Right ventricle myocardium superior (tissue), 1 donor: ENCODE measurements at places on chromosomes 1 and 21.
A peak's percentile ranks its signal among the peaks of the same experiment; 100 is the strongest.

- DNase-seq = no peak
Measured at GRCh38 chr21:42699196-42699595, 45.8 kb downstream of the PDE9A start.

GRCh38 chr1:10680487-10680886 is 116.0 kb downstream of the CASZ1 start:
- DNase-seq = no peak

- DNase-seq = peak; percentile 1
Measured at GRCh38 chr1:204453141-204453772, 41.3 kb downstream of the PIK3C2B start.

- DNase-seq = peak; percentile 64
Measured at GRCh38 chr1:40877698-40878097, 15.5 kb upstream of the CITED4 start.

DNA sequence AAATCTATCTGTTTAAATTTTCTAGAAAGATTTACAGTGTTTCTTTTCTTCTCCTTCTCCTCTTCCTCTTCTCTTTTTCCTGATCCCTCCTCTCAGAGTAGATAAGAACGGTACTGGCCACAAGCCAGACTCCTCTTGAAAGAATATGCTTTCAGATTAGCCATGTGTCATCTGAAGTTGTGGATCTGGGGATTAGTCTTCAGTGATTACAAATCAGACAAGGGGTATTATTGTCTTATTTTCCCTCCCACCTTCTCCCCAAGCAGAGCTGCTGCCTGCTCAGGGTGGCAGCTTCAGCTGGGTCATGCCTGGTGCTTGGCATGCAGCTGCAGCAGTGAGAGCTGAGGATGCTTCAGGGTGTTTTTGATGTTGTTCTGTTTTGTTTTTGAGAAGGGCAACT is 42.7 kb downstream of the SGIP1 start:
- no peak for DNase-seq

GRCh38 chr1:153976819-153977249 is 640 bp downstream of the JTB start:
- no peak for DNase-seq

GRCh38 chr21:34126269-34126668 is 52.9 kb downstream of the MRPS6 start:
- no peak for DNase-seq

- no peak for DNase-seq
Measured at GRCh38 chr1:65564493-65564892, 144.0 kb downstream of the LEPR start.

GRCh38 chr1:20237646-20238045 is 51.3 kb upstream of the PLA2G2C start:
- no peak for DNase-seq

DNA sequence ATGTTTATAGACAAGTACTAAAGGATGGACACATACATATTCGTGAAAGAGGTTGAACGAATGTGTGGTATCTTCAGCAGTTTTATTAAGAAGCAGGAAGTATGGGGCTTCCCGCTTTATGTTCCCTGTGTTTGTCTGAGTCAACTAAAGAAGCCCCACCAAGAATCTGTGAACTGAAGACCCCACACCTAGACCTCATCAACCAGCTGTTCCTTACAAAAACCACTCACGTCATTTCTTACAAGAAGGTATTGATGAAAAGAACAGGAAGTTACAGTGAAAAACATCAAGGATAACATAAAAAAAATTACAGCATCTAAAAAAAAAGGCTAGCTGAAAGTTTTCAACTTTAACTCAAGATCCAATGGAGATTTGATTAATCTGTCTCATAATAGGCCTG is 12.3 kb downstream of the REG4 start:
- DNase-seq = no peak

GRCh38 chr1:183596500-183596899 is 6.2 kb upstream of the NCF2 start:
- DNase-seq = no peak

- no peak for DNase-seq
Measured at GRCh38 chr1:29969576-29969975, 733.3 kb downstream of the PTPRU start.

DNA sequence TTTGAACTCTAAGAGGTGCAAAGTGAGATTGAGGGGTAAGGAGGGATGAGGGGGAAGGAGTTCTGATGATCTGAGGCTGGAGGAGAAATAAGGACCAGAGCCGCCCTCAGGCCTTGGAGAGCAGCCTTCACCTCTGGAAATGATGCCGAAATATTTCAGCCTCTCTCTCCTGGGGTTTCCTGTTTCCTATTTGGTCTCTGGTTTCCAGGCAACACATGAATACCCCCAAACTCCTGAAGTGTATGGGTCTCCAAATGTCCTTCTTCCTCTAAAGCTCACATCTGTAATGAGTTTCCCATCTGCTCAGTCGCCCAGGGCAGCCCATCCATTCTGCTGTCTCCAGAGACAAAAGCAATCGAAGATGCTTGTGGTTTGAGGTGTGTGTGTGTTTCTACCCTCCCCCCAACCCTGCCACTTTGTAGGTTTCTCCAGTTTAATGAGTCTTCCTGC is 52.0 kb upstream of the FAM20B start:
- DNase-seq = no peak
